ENCODE measurements at places on chromosomes 7 and 10. TPM values are rescaled to one million over a fixed set of nuclear protein-coding genes. Genes with fewer than 3 reads are reported as not detected.

DNA sequence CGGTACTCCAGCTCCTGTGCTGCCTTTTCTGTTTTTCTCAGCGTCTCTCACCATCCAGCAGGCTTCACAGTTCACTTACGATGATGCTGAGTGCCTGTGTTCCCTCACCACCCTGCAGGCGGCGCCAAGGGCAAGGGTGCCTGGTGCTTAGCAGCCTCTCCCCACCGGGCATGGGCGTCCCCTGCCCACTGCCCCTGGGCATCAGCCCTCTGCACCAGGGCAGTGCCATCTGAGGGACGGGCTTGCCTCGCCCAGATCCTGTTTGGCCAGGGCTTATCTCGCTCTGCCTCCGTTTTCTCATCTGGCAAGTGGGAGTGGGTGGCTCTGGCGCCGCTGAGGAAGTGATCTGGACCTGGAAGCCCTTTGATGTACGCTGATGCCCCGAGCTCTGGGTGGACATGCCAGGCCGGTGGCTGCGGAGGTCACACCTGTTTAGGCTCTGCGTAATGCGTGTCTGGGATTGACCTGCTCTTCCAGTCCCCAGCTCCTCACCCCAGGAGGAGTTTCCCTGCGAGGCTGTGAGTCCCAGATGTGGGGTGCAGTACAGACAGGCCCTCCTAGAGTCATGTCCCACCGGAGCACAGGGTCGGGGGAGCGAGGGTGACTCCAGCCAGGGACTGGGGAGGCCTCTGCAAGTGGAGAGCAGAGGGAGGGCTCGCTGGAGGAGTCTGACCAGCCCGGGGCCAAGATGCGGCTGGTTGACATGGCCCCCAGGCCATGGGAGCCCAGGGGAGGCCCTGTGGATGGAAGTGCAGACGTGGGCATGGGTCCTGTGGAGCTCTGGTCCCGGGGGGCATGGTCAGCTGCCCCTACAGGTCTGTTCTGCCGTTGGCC, 11.8 kb downstream of the TTYH3 start:
- no peak for DNase-seq

DNA sequence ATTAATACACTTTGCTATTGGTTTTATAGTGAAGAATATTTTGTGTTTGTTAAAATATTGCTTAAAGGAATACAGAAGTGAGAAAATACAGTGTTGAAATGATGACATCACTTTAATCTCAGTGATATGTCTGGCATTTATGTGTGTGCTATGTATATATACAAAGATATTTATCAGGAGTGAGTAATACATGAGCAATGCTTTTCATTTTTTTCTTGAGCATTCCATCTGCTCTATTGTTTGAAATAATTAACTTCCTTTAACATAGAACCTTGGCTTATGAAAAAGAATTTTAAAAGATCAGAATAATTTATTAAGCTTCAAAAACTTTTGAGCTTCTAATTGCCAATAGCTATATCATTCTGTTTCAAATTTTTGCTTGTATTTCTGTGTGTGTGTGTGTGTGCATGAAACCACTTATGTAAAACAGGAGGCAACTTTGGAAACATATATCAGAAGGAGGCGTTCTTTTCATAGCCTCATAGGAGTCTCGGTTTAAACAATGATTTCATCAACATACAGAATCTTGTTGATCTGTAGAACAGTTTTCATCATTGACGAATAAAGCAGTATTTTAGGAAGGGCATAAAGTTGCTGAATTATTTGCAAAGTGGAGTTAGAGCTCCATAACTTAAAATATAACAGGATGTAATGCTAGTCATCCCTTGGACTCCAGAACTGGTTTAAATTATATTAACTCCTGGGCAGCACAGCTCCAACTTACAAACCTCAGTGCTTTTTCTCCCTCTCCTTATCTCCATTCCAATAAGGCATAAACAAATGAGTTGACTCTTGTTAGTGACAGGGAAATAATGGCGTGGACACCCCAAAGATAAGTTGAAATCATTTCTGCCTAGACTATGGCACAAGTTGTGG, 228.4 kb upstream of the DGKB start:
- DNase-seq: no peak

C10orf88 gene
- 11.7 TPM for total RNA-seq

- no peak for DNase-seq
Measured at GRCh38 chr10:74096777-74097176, 53.9 kb downstream of the AP3M1 start.

GRCh38 chr7:24733414-24734060, 23.7 kb downstream of the GSDME start:
- no peak for DNase-seq

POU6F2 gene
- total RNA-seq: 1.9 TPM

- no peak for DNase-seq
Measured at GRCh38 chr10:69612760-69613159, 17.3 kb upstream of the FAM241B start.

- peak; percentile 61 for DNase-seq
Measured at GRCh38 chr7:157751951-157752673, 415.3 kb downstream of the DNAJB6 start.

GRCh38 chr7:2886900-2887299, 42.8 kb upstream of the GNA12 start:
- DNase-seq: no peak

ODAD2 gene
- 1.3 TPM for total RNA-seq

GRCh38 chr7:13949445-13949844, 40.0 kb downstream of the ETV1 start:
- DNase-seq: no peak

GRCh38 chr7:157474685-157475084, 137.9 kb downstream of the DNAJB6 start:
- peak; percentile 66 for DNase-seq

DNA sequence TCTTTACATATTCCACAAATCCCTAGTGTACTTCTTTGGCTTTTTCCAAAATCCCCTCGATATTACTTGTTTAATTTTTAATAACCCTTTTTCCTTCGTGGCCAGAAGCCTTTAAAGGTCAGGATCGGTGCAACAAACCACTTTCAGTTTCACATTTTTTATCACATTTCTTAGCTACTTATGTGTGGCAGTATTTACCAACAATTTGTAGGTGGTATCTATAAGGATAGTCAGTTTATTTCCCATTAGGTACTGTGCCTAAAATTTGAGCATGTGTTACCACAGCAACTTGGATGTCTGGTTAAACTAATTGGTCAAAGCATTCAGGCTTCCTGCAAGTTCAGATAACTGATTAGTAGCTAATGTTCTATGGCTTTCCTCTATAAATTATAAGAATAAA, 104.9 kb downstream of the CDK14 start:
- no peak for DNase-seq

GRCh38 chr7:134476044-134476443, 17.1 kb upstream of the AKR1B1 start:
- DNase-seq: no peak

- DNase-seq: no peak
Measured at GRCh38 chr7:70631718-70632117, 500.2 kb upstream of the GALNT17 start.

DNA sequence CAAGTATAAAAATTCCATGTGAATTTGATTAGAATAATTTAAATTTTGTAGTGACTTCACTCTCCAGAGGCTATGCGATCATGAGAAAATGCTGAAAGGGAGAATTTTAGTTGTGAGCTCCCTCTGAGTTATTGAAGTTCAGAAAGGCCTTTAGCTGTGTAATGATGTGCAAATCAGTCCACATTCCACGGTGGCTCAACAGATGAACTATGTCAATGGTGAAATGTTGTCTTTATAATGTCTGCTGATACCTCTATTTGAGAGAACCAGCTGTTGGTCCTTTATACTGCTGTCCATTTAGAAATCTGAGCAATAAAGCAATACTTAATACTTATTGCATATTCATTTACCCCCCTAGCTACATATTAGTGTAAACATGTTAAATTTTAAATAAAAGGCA, 7.1 kb upstream of the ITGB8 start:
- DNase-seq: no peak

MYPN gene
- total RNA-seq: not detected
